CD4-positive, alpha-beta T cell treated with Interleukin-10 for 1 hour (primary cell): ENCODE measurements at places on chromosomes 11 and 22.

DNA sequence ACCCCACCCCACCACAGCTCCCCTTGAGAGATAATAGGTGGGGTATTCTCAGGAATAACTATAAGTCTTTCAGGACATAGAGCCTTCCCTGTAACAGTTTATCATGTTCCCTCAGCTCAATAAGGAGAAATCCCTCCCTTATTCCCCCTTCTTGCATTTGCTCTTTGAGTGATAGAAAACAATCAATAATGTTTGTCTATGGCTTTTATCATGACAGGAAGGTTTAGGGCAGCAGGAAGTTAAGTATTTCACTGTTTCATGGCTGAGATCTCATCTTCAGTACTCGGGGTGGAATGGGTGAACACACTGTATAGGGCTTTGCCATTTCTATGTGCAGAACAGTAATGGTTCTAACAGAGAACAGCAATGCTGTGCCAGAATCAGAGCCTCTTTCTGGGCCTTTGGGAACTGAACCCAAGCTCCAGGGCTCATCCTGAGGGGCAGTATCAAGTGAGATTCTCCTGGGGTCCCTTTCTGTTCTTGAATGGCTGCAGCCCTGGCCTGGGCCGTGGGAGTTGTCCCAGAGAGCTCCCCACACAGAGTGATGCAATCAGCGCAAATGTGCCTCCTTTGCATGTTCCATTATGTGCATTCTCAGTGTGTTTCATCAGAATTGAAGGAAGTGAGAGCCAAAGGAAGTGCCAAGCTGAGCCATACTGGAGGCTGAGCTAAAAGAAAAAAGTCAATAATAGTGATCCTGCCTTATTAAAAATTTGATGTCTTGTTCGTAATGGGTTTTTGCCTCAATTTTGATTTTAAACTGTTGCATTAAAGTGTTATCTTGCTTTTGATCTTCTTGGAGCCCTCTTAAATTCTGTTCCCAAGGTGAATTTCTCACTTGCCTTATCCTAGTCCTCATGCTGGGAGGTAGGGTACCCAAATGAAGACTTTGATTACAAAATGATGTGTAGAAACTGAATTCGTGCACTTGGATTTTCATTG lies 2.9 kb upstream of the CYP2R1 start:
- DNase-seq: no peak

DNA sequence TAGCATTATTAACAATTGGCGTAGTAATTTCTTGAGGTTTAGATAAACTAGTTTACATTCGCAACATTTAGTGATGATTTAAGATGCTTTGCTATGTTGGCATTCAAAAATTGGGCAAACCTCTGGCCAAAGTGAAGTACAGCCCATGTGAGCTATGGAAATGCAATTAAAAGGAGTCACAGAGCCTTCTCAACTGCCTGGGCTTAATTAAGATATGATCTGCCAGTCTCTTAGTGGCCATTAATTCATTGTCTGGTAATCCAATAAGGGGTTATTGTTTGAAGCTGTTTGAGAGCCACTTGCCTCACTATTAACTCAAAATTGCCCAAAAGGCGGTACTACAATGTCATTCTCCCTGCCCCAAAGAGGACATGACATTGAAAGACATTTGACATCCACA lies 608.9 kb downstream of the NTM start:
- DNase-seq: no peak

- no peak for DNase-seq
Measured at GRCh38 chr22:35021161-35021560, 44.8 kb upstream of the ISX start.

DNA sequence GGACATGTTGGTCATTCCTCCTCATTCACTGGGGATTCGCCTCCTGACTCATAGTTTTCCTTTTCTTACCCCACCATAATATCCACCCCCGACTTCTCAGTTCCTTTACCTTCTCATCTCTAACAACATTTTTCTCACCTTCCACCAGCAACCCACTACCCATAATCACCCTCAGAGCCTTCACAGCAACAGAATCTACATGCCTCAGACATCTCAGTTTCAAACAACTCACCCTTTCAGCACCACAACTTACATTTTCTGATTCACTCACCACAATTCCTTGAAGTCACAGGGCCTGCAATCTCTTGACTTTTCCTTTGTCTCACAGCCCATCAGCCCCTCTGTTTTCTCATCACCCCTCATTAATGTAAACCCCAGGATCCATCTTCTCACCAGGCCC lies 2.3 kb upstream of the MTNR1B start:
- no peak for DNase-seq

DNA sequence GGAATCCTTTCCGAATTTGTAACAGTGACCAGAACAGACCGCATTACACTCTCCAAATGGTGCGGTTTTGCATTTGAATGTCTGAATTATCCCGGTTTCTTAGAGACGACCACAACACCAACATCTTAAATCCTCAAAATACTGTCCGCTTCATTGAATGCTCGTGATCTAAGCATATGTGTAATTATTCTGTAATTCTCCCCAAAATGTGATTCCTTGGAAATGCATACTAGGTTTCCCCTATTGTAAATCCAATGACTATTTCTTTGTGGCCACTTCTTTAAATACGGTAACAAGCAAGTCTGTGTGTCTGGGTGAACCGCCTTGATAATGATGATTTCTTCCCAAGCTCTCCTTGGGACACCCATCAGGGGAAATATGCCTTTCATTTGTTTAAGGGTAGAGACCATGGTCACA lies 87.3 kb upstream of the DBX1 start:
- DNase-seq: no peak

DNA sequence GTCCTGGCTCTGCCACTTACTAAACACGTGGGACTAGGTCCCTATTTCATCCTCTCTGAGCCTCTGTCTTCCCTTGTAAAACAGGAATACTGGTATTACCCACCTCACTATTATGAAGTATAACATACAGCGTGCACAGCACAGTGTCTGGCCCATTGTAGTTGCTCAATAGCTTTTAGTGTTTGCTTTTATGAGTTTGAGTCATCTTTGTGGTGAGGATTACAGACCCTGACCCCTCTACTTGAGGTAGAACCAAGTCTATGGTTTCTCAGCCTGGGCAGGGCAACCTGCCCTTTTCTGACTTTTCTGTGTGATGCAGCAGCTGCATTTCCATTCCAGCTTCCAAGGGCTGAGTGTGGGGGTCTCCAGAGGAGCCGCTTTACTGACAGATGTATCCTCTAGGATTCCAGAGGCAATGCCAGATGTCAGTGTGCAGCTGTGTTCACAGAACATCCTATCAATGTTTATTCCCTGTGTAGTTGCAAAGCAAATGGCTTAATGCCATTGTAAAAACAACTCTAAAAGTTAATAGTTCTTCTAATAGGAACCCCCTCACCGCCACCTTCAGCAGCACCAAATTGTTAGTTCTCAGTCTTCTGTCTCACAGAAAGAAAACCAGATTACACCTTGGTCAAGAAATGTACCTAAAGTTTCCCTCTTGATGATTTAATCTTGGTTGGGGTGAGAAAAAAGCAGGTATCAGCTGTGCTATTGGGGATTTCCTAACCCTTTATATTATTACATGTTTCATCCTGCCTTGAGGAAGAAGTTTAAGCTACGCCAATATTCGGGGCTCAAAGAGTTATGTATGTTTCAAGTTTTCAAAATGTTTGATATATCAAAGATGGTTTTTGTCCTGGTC lies 16.8 kb downstream of the PRR5L start:
- DNase-seq: no peak

- DNase-seq: no peak
Measured at GRCh38 chr11:79697905-79698304, 257.1 kb upstream of the TENM4 start.

DNA sequence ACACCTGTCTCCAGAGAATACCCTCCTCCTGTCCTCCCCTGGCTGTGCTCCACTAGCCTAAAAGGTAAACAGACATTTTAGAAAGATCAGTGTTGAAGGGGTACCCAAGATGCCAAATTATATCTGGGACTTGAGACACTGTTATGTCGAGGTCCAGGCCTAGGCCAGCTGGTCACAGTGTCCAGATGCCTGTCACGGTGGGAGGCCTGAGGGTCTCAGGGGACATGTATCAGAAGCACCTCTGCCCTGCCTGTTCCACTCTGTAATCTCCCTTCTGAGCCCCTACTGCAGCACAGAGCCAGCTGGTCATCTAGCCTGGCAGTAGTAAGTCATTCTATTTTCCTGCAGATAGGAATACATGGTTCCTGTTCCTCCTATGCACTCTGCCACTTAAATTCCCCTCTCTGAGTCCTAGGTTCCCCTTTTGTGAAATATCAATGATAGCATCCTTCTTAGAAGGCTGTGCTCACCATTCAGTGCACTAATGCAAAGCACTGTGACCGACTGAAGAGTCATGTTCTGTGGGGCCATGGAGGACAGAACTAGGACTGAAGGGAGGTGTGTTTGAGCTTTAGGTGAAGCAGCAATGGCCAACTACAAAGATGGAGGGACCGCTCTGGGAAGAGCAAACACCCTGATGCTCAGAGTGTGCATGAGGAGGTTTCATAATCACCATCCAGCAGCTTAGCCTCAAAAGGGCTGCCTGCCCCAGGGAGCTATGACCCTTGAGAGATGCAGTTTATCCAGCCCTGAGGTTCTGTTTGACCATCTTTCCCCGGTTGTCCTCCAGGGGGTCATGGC lies 44.8 kb upstream of the TUB start:
- no peak for DNase-seq
